ENCODE measurements at places on chromosomes 2 and 18. TPM values are rescaled to one million over a fixed set of nuclear protein-coding genes. Genes with fewer than 3 reads are reported as not detected.

The KYNU gene
- not detected for total RNA-seq

The ACADL gene
- not detected for total RNA-seq

The DSG1 gene
- total RNA-seq = not detected

The SKA1 gene
- total RNA-seq = 2.7 TPM

The TIMM21 gene
- total RNA-seq = 39.5 TPM

The NGEF gene
- 0.32 TPM for total RNA-seq

The NEU4 gene
- total RNA-seq = not detected

The SDC1 gene
- 0.36 TPM for total RNA-seq

The HNRNPLL gene
- total RNA-seq = 33.6 TPM

The CAPN14 gene
- total RNA-seq = 1.1 TPM

The SH3BP4 gene
- 31.1 TPM for total RNA-seq

The SERPINB3 gene
- not detected for total RNA-seq

The CPO gene
- not detected for total RNA-seq

The KATNAL2 gene
- 0.32 TPM for total RNA-seq

The PLA2R1 gene
- 12.5 TPM for total RNA-seq

The RUFY4 gene
- not detected for total RNA-seq

The LOXL3 gene
- 76.8 TPM for total RNA-seq

The GAREM1 gene
- 30.0 TPM for total RNA-seq

The ACAA2 gene
- total RNA-seq = 41.3 TPM

The TMEM127 gene
- total RNA-seq = 26.7 TPM

The ALK gene
- total RNA-seq = not detected

The HTR2B gene
- 1.1 TPM for total RNA-seq

The TEKT4 gene
- not detected for total RNA-seq

The STARD6 gene
- not detected for total RNA-seq

The TUBA3E gene
- not detected for total RNA-seq

The CPLX4 gene
- total RNA-seq = not detected

All from cardiac atrium fibroblast (primary cell).